ENCODE measurements at places on chromosomes 3 and 15. TPM values are rescaled to one million over a fixed set of nuclear protein-coding genes. Genes with fewer than 3 reads are reported as not detected.
A peak's percentile ranks its signal among the peaks of the same experiment; 100 is the strongest.

DNA sequence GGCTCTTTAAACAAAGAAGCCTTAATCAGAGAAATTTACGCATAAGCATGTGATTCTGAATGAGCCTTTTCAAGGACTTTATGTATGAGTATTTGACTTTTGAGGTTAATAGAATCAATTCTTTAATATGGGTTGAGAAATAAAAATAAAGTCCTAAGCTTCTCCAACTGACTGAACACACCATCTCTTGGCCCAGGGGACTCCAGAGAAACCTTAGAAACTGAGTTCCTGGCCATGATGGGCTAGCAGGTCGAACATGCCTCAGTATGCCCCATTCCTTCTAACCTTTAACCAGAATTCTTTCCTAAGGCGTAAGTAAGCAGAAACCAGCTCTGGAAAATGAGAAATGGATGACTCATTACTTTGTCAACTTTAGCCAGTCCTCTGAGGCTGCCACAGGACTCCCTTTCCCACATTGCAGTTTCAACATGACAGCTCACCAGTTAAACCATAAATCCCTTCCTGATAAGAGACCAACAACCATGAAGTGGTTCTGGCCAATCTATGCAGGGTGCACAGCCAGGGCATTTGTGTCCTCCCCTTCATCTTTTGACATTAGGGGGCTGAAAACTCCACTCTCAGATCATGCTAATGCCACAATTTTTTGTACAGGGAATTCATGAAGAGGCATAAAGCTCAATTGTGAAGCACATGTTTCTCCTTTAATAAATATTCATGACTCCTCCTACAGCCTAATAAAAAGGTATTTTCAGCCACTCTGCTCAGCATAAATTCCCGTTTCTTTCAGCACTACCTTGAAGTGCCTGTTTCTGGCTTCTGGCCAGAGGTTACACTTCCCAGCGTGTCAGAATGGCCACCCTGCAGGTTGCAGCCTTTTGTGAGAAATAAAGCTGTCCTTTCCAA is 33.3 kb downstream of the TM4SF18 start:
- no peak for DNase-seq
- no peak overlapping the region for H3K27ac ChIP-seq
- no peaks in the 10 kb centered on the region for H3K27me3 ChIP-seq
- H3K4me1 ChIP-seq: no peaks in the 10 kb centered on the region

GRCh38 chr3:98482717-98483482 is 14.6 kb upstream of the OR5K2 start:
- H3K27me3 ChIP-seq: peaks cover 26% of the 10 kb centered on the region
- no peak overlapping the region for H3K4me3 ChIP-seq
- H3K4me1 ChIP-seq: no peaks in the 10 kb centered on the region
- H3K27ac ChIP-seq: no peak overlapping the region

DNA sequence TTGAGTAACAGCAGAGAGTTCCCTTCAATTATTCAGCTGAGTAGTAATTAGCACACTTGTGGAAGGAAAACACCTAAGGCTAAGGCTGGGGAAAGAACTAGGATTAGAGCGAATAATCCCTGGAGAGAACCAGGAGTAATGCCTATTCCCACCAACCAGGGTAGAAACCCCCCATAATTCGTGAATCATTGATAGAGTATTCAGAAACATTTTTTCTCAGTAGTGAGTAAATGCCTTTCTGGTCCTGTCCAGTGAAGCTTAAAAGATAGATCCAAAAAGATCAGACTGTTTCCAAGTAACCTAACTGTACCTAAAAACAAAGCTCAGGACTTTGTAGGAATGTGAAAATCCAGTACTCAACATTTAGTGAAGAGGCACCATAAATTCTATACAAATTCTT is 71.2 kb downstream of the DGKG start:
- no peaks in the 10 kb centered on the region for H3K27me3 ChIP-seq
- no peak overlapping the region for H3K4me3 ChIP-seq
- no peak overlapping the region for H3K27ac ChIP-seq
- no peak for DNase-seq
- H3K36me3 ChIP-seq: peaks cover 2% of the 10 kb centered on the region
- H3K4me1 ChIP-seq: no peaks in the 10 kb centered on the region

DNA sequence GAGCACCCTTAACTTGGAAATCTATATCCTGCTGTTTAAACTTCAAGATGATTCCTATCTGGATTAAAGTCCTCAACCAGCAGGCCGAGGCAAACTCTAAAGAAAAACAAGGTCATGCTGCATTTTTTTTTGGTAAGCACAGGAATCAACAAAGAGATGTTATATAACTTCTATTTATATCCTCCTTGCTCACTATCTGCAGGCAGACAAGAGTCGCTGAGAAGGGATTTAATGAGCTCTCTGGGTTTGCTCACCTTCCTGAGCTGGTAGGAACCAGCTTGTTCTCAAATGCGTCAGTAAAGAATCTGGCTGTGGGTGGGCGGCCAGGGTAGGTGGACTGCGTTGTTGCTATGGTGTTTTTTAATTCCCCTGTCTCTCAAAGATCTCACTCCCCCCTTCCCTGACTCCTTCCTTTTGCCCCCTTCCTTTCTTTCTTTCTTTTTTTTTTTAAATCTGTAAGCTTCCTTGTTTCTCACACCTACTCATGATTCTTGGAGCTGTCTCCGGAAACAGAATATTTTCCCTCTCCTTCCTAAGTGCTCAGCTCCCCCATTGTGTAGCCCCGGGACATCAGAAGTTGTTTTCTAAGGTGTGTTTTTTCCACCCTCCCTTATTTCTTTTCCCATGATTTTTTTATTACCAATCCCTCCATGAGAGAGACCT is 228.8 kb upstream of the BHLHE40 start:
- H3K4me3 ChIP-seq: peak overlapping the region; percentile 12
- peaks cover 32% of the 10 kb centered on the region for H3K4me1 ChIP-seq
- no peaks in the 10 kb centered on the region for H3K27me3 ChIP-seq
- peak overlapping the region; percentile 80 for H3K27ac ChIP-seq

GRCh38 chr15:100926258-100926657 is 7.1 kb downstream of the LRRK1 start:
- no peaks in the 10 kb centered on the region for H3K27me3 ChIP-seq
- no peak overlapping the region for H3K27ac ChIP-seq
- no peak overlapping the region for H3K4me3 ChIP-seq
- H3K4me1 ChIP-seq: peaks cover 75% of the 10 kb centered on the region
- H3K36me3 ChIP-seq: peaks cover 39% of the 10 kb centered on the region

DNA sequence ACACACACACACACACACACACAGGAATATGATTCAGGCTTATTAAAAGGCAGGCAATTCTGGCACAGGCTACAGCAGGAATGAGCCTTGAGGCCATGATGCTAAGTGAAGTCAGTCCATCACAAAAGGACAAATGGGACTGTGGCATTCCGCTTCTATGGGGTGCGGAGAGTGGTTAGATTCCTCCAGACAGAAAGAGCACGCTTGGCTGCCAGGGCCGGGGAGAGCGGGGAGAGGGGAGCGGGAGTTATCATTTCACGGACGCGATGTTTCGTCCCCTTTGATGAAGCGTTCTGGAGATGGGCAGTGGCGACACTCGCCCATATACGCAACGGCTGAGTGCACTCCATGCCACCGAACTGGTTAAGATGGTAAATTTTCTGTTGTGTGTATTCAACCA is 58.5 kb upstream of the FAM174B start:
- H3K4me3 ChIP-seq: peak overlapping the region; percentile 68
- H3K27me3 ChIP-seq: peaks cover 35% of the 10 kb centered on the region
- no peak for DNase-seq

- H3K27ac ChIP-seq: no peak overlapping the region
- H3K36me3 ChIP-seq: peaks cover 27% of the 10 kb centered on the region
- no peak for DNase-seq
- H3K4me3 ChIP-seq: no peak overlapping the region
- no peaks in the 10 kb centered on the region for H3K4me1 ChIP-seq
- no peaks in the 10 kb centered on the region for H3K27me3 ChIP-seq
These were observed 9.3 kb downstream of the BDH1 start for GRCh38 chr3:197546307-197547085.

GRCh38 chr15:70526221-70526973 is 237.0 kb downstream of the UACA start:
- H3K4me1 ChIP-seq: peaks cover 50% of the 10 kb centered on the region
- H3K36me3 ChIP-seq: no peaks in the 10 kb centered on the region
- DNase-seq: peak; percentile 63
- peaks cover 2% of the 10 kb centered on the region for H3K27me3 ChIP-seq
- peak overlapping the region; percentile 77 for H3K27ac ChIP-seq

- no peaks in the 10 kb centered on the region for H3K27me3 ChIP-seq
- H3K4me3 ChIP-seq: no peak overlapping the region
- no peak for DNase-seq
- H3K27ac ChIP-seq: no peak overlapping the region
- H3K4me1 ChIP-seq: no peaks in the 10 kb centered on the region
These were observed 16.8 kb downstream of the RPUSD3 start for GRCh38 chr3:9826815-9827573.

DNA sequence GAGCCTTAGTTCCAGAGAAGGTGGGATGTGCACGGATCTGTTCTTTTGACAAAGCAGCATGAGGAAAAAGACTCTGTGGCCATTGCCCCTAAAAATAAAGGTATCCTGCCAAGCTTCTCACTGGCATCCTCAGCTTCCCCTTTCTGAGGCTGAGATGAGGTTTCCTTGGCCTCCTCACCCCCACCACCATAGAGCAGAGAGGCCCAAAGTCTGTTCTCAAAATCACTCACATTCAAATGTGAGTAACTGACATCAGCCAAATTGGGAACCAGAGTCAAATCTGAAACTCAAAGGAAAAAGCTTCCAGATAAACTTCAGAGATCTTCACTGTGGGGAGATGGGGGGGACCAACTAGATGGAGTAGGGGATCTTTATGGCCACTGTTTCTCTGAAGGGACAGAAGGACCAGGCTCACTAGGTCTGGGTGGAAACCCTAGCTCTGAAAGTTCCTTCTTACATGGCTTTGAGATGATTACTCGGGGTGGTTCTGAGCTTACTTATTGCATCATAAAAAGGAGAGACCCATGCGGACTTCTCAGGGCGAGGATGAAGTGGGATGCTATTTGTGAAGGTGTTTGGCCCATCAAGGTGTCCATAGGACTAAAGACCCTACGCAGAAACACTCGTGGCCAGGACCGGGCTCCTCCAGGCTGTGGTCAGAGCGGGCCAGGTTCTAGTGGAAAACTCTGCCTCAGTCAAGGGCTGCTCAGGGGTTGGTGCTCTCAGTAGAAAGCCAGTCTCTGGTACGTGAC is 61.5 kb upstream of the MEF2A start:
- H3K27me3 ChIP-seq: no peaks in the 10 kb centered on the region
- H3K36me3 ChIP-seq: no peaks in the 10 kb centered on the region
- DNase-seq: no peak
- peak overlapping the region; percentile 92 for H3K27ac ChIP-seq
- H3K4me1 ChIP-seq: peaks cover 91% of the 10 kb centered on the region

GRCh38 chr3:86934851-86935250 is 56.1 kb downstream of the VGLL3 start:
- no peak overlapping the region for H3K27ac ChIP-seq
- no peak overlapping the region for H3K4me3 ChIP-seq
- no peaks in the 10 kb centered on the region for H3K4me1 ChIP-seq
- no peak for DNase-seq
- H3K27me3 ChIP-seq: no peaks in the 10 kb centered on the region
- H3K36me3 ChIP-seq: no peaks in the 10 kb centered on the region

GRCh38 chr3:31013090-31013489 is 118.6 kb upstream of the GADL1 start:
- no peaks in the 10 kb centered on the region for H3K4me1 ChIP-seq
- no peaks in the 10 kb centered on the region for H3K36me3 ChIP-seq
- H3K27ac ChIP-seq: no peak overlapping the region
- DNase-seq: no peak
- H3K4me3 ChIP-seq: no peak overlapping the region
- no peaks in the 10 kb centered on the region for H3K27me3 ChIP-seq

DNA sequence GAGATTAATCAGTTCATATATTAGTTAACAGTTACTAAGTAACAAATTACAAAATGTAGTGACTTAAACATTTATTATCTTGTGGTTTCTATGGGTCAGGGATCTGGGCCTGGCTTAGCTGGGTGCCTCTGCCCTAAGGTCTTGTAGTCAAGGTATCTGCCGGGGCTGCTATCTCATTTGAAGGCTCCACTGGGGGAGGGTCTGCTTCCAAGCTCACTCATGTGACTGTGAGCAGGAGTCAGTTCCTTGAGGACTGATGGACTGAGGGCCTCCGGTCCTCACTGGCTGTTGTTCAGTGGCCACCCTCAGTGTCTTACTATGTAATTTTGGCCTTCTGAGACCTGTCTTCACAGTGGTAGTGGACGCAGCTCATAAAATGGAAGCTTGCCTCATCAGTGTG is 135.9 kb upstream of the PLXNA1 start:
- H3K36me3 ChIP-seq: no peaks in the 10 kb centered on the region
- H3K27ac ChIP-seq: no peak overlapping the region
- DNase-seq: no peak
- H3K4me3 ChIP-seq: no peak overlapping the region

- H3K27me3 ChIP-seq: no peaks in the 10 kb centered on the region
- no peaks in the 10 kb centered on the region for H3K4me1 ChIP-seq
- H3K4me3 ChIP-seq: no peak overlapping the region
These were observed 10.6 kb downstream of the FAM131A start for GRCh38 chr3:184348057-184348382.

GRCh38 chr3:184011230-184011876 is 6.3 kb downstream of the ABCC5 start:
- H3K4me3 ChIP-seq: no peak overlapping the region
- H3K36me3 ChIP-seq: peaks cover 13% of the 10 kb centered on the region
- no peak for DNase-seq
- no peaks in the 10 kb centered on the region for H3K27me3 ChIP-seq
- no peak overlapping the region for H3K27ac ChIP-seq
- H3K4me1 ChIP-seq: peaks cover 26% of the 10 kb centered on the region

DNA sequence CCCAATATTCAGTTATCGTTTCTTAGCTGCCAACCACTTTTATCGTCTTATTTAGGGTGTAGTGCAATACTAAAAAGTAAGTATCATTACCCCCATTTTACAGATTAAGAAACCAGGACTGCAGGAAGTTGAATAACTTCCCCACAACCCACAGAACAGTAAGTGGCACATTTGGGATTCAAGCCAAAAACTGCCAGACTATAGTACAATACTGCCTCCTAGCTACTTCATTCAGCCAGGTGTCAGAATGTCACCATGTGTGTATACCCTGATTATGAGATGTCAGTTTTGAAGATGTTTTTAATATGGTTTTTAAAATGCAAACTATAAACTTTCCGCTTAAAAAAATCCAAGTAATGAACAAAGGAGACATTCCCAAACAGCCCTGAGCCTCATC is 74.2 kb upstream of the PROK2 start:
- no peaks in the 10 kb centered on the region for H3K4me1 ChIP-seq
- no peak for DNase-seq
- H3K27me3 ChIP-seq: peaks cover 59% of the 10 kb centered on the region
- H3K27ac ChIP-seq: no peak overlapping the region
- H3K36me3 ChIP-seq: no peaks in the 10 kb centered on the region

- DNase-seq: no peak
- no peak overlapping the region for H3K27ac ChIP-seq
- peaks cover 11% of the 10 kb centered on the region for H3K4me1 ChIP-seq
- peak overlapping the region; percentile 72 for H3K4me3 ChIP-seq
- no peaks in the 10 kb centered on the region for H3K36me3 ChIP-seq
- H3K27me3 ChIP-seq: peaks cover 21% of the 10 kb centered on the region
These were observed 86.2 kb upstream of the PIAS1 start for GRCh38 chr15:67967871-67968431.

The GRK7 gene
- not detected for total RNA-seq

The TRH gene
- not detected for total RNA-seq

The DUOXA2 gene
- total RNA-seq: not detected

The CLSTN2 gene
- not detected for total RNA-seq

The BSN gene
- 0.15 TPM for total RNA-seq

The COL6A6 gene
- total RNA-seq: not detected

The CCDC9B gene
- 2.1 TPM for total RNA-seq

The GNB5 gene
- 64.2 TPM for total RNA-seq

The ALDH1A2 gene
- not detected for total RNA-seq

The GP5 gene
- 0.18 TPM for total RNA-seq

The GOLGA8G gene
- total RNA-seq: not detected

Measured in activated B cell treated with CpG ODN at 0.5 μM for 24 hours (primary cell).